Kidney (tissue), 22 donors: ENCODE measurements at places on chromosomes 7 and 10. TPM values are rescaled to one million over a fixed set of nuclear protein-coding genes. Genes with fewer than 3 reads are reported as not detected.
A peak's percentile ranks its signal among the peaks of the same experiment; 100 is the strongest.

DNA sequence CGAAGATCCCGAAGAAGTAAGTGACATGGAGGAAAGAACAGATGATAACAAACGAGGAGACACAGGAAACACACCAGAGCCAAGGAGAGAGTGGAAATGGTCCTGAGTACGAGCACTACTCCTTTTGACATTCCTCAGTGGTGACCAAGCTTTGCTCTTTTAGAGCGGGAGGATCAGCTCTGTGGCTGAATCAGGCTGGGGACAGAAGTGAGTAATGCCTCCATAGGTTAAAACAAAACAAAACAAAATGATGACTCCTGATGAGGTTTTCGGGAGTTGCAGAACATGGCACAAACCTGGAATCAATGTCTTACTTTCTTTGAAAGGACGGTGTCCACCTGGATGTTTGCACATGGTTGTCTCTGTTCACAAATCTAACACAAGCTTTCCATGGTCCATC lies 30.3 kb upstream of the TCF7L2 start:
- no peak for DNase-seq

GRCh38 chr7:83148776-83149175 lies 13.9 kb downstream of the PCLO start:
- no peak for DNase-seq

- no peak for DNase-seq
Observed at GRCh38 chr7:116877443-116878217, 15.2 kb downstream of the CAPZA2 start.

- no peak for DNase-seq
Observed at GRCh38 chr7:15167912-15168311, 265.4 kb upstream of the DGKB start.

DNA sequence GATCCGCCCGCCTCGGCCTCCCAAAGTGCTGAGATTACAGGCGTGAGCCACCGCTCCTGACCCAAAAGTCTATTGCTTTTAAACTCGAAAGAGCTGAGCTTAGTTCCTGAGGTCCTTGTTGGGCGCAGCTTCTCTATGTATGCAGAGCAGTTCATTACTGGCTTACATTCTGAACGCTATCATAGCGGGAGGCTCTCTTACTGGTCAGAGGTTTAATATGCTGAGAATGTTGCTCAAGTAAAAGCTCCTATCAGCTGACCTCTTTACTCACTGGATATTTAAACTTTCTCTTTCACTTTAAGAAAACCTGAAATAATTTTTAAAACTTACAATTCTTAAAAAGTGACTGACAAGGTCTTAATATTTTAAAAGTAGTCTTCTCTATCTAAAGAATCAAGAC lies 160.8 kb upstream of the WNT16 start:
- no peak for DNase-seq

DNA sequence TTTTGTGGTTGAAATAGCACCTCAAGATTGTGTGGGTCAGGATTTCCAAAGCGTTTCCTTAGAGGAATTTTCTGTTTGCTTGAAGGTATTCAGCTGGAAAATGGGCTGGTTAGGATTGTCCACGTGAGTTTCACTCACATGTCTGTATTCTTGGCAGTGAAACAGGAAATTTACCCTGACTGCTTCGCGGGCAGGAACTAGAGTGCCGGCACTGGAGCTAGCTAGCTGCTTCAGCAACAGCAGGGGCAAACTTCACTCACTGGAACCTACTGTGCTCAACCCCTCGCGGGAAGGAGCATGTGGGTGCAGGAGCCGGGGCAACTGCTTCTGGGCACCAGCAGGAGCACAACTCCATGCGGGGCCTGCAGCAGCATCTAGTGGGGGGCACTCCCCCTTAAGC lies 38.0 kb upstream of the RTKN2 start:
- no peak for DNase-seq

- no peak for DNase-seq
Observed at GRCh38 chr10:88091490-88092061, 228.2 kb downstream of the PTEN start.

GRCh38 chr7:121500360-121501058 lies 104.4 kb upstream of the FAM3C start:
- no peak for DNase-seq

- DNase-seq = peak; percentile 91
Observed at GRCh38 chr10:61902445-61903220, 1.1 kb downstream of the ARID5B start.

DNA sequence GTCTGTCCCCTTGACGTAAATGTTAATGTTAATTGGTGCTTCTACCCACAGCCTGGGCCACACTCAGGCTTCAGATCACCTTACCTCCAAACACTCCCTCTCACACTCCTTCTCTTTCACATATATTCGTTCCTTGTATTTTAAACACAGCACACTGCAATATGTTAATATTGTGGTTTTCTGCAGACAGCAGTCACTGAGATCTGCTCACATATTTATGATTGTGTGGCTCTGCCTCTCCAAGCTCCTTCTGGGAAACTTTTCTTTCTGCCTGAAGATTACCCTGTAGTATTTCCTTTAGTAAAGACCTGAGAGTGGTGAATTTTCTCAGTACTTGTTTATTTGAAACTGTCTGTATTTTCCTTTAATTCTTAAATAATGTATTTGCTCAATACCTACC lies 104.7 kb downstream of the VWC2 start:
- no peak for DNase-seq

GPRIN2 gene
- 8.5 TPM for polyA plus RNA-seq

UPK3BL1 gene
- polyA plus RNA-seq = 44.5 TPM

HOXA9 gene
- polyA plus RNA-seq = 36.7 TPM

OGDHL gene
- polyA plus RNA-seq = 247 TPM

SFXN2 gene
- polyA plus RNA-seq = 72.1 TPM

LYZL1 gene
- polyA plus RNA-seq = not detected

ACTL6B gene
- polyA plus RNA-seq = not detected
